ENCODE measurements at places on chromosomes 7 and 10.

GRCh38 chr10:30207485-30208052 is 141.5 kb downstream of the MTPAP start:
- no peak for DNase-seq

- DNase-seq = no peak
Measured at GRCh38 chr10:9296190-9296589, 1241.7 kb downstream of the GATA3 start.

- no peak for DNase-seq
Measured at GRCh38 chr10:8510471-8510870, 456.0 kb downstream of the GATA3 start.

GRCh38 chr10:59682986-59683937 is 26.4 kb downstream of the SLC16A9 start:
- no peak for DNase-seq

GRCh38 chr10:95601116-95601719 is 40.0 kb upstream of the SORBS1 start:
- DNase-seq = peak; percentile 28

DNA sequence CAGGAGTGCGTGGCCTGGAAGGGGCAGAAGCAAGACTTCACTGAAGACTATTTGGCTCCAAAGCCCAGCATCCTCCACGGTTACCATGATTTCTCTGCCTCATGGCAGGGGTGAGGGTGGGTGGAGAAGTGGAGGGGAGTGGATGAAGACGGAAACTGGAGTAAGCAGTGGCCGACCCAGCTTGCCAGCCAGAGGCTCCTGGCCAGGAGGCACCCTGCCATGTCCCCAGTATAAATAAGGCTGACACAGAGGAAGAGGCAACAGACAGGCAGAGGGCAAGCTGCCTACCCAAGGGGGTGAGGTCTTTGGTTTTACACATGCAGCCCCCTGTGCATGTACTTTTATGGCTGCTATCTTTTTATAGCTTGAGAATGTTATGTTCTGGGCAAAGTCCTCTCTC is 102.6 kb upstream of the TBX20 start:
- no peak for DNase-seq

DNA sequence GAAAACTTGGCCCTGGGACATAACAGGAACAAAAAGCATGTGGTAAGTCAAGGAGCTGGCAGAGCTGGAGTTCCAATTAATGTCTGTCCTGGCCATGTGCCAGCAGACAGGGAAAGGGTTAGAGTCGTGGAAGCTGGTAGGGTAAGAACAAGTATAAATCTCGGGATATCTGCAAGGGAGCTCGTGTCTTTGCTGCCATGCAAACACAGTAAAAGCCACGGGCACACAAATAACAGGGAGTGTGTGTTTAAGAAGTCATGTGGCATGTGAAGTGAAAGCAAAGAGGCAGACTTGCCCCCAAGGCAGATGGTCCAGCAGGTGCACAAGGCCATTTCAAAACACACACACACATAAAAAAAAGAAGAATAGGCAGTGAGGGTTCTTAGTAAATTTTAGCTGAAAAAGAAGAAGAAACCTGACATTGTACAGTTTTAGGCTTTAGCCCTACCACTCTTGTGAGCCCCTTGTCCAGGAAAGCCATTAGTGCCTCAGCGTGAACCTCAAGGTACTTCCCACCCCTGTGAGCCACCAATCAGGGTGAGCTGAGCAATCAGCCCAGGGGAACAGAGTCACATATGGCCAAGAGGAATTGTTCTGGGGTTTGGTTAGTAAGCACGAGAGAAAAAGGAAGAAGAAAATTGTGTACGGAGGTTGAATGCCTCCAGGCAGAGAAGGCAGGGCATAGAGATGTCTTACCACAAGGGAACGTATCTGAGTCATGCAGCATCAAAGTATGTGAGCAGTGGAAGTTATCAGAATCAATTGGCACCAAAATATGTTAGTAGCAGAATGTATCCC is 32.8 kb upstream of the ARHGAP12 start:
- no peak for DNase-seq

- DNase-seq = no peak
Measured at GRCh38 chr7:50631639-50632038, 66.4 kb upstream of the DDC start.

DNA sequence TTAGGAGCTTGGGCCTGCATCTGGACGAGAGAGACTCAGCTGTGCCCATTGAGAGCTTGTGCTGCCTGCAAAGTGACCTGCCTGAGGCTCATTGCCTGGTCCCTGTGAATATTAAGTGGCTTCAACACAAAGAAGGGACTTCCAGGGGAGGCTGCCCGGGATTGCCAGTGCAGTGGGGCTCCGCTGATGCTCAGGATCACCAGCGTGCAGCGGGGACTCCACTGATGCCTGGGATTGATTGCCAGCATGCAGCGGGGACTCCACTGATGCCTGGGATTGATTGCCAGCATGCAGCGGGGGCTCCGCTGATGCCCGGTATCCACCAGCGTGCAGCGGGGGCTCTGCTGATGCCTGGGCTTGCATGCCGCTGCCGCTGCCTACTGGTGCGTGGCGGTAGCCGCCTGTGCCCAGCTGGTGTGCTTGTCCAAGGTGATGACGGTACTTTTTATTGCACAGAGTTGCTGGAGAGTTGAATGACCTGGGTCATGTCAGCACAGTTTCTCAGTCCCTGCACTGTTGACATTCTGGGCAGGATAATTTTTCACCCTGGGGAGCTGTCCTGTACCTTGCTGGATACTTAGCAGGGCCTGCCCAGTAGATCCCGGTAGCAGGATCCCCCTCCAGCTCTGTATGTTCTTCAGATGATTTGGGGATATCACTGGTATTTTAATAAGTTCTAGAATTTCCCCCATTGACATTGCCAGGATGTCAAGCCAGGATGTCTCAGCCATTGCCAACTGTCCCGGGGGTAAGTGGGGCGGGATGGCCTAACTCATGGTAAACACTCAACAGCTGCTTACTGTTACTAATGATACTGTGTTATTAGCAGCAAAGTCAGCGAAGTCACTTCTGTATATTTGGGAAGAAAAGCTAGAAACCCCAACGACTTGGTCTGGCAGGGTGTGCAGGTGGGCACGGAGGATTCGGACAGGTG is 13.0 kb downstream of the DOCK1 start:
- no peak for DNase-seq

DNA sequence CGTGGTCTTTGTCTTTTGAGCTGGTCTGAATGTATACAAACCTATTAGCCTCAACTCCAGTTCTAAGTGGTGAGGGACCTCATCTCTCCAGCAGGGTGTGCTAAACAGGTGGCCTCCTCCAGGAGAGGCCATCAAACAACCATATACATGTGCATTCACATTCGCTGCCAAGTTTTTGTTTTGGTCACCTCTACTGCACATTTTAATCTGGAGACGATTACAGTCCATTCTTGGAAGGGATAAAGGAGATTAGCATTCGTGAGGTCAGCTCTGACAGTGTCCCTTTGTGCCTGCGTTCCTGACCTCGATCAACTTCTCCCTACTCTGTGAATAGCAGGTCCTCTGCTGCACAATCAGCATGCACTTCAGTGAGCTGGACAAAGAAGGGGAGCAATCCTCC is 60.8 kb downstream of the RHOBTB1 start:
- no peak for DNase-seq

- DNase-seq = no peak
Measured at GRCh38 chr7:156753630-156754029, 113.1 kb downstream of the RNF32 start.

GRCh38 chr7:30744075-30744417 is 7.9 kb upstream of the INMT start:
- DNase-seq = no peak

- DNase-seq = no peak
Measured at GRCh38 chr7:468681-469562, 50.7 kb downstream of the PDGFA start.

DNA sequence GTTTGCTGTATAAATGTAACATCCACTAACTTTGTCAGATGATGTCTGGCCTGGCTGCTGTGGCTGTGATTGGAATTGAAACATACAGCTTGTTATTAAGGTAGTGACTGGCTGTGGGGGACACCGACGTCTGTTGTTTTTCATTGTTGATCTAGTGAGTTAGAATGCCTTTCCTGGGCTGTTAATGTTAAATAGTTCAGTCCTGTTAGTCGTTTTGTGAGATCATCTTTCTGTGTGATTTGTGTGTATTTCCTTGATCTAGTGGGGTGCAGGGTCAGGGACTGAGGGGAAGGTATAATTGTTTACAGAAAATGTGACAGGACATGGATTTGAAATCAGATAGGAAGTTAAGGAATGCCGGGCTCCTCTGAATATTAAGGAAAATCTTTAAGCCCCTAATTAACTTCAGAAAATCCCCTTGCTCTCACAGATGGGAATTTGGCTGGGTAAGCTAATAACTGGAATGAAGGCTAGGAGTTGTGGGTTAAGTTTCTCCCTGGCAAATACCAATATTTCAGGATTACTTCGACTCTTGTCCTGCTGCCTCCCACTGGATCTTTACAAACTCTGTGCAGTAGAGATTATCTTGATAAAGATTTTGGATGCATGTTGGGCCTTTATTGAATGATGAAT is 163.1 kb downstream of the AUTS2 start:
- DNase-seq = no peak

DNA sequence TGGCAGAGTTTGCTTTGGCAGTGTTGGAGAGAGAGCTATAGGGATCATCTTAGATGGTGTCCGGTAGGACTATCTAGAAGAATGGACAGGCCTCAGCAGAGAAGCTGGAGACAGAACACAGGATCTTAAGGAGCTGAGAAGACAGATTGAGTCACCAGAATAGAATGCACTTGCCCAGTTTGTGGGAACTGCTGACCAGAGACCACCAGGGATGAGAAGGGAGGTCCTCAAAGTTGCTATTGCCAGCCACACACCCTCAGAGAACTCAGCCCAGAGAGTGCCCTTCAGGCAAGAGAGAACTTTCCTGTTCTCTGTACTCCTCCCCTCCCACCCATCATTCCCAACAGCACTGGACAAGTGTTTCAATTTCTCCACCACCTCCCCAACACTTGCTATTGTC is 25.3 kb upstream of the GALNT11 start:
- no peak for DNase-seq
